Right forelimb (tissue), 1 donor: ENCODE measurements at places on chromosomes 12 and 14.
A peak's percentile ranks its signal among the peaks of the same experiment; 100 is the strongest.

GRCh38 chr14:72892103-72892878 is 1.6 kb downstream of the DPF3 start:
- no peak for DNase-seq

DNA sequence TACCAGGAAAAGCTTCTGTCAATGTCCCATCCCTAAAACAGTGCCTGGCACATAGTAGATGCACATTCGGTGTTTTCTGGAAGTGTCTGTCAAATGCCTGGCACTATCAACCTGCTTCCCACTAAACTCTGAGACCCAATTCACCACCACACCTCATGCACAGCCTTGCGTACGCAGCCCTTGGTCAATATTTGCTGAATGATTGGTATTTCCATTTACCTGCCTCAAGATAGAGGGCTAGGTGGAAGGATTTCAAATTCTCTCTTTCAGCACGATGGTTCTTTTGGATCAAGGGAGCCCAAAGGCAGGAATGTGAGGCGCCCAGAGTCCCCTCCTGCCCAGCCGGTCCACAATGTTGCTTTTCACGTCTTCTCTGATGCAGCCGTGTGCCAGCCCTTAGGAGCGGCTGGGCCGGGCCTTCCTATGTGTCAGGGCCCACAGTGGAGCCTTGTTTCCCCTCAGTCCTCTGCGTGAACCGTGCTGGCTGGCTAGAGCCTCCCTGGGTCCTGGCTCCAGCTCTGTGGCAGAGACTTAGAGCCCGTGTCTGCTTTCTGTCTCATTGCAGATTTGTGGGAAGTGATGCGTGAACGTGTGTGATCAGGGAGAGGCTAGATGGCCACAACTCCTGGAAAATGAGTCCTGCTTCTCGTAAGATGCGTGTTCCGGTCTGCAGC is 99.9 kb upstream of the RFLNA start:
- DNase-seq: no peak

GRCh38 chr12:94374124-94374523 is 85.5 kb downstream of the CEP83 start:
- DNase-seq: no peak

- peak; percentile 72 for DNase-seq
These were observed 4.5 kb upstream of the PNMA1 start for GRCh38 chr14:73718418-73719251.

GRCh38 chr12:11891754-11892386 is 178.9 kb upstream of the BCL2L14 start:
- DNase-seq: no peak

- no peak for DNase-seq
These were observed 8.0 kb downstream of the KLHL33 start for GRCh38 chr14:20428010-20428365.

DNA sequence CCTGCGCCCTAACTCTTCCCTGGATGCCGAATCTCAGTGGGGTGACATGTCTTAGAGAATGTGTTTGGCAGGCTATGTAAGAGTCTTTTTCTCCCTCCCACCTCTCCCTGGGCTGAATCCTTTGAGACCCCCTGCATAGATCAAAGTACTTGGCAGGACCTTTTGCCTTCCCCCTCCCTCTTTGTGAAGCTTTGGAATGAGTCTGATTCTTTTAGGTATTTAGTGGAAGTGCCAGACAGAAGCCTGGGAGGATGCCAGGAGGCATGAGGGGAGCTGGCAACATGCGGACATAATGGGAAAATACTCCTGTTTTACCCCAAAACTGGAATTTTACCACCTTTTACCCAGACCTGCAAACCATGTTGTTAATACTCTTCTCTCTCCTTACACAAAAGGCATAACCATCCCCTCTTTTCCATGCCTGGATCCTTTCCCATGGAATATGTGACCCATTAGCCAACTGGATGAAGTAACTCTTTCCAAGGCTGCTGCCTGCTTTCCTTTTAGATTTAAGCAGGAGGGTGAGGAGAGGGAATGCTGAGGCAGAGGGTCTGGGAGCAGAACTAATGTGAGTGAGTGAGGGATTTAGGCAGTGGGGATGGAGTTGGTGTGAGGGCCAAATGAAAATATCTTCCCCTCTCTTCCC is 41.7 kb downstream of the TTLL5 start:
- peak; percentile 50 for DNase-seq

- no peak for DNase-seq
These were observed 820 bp upstream of the SMAGP start for GRCh38 chr12:51270951-51271518.

DNA sequence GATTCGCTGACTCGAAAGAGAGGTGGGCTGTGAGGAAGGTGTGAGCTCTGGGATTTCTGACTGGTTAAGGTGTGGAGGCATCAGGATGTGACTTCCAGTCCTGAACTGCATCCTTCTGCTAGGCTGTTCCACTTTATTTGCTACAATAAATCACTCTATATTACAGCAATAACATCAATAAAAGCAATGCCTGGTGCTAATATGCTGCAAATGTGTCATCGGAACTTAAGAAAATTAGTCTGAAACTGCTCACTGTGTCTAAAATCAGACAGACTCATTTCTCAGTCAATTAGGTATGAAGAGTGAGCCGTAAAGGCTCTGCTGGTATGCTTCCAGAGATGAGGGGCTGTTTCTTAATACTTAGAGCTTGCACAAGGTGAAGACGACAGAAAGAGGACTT is 126.6 kb downstream of the HELB start:
- DNase-seq: no peak

- peak; percentile 33 for DNase-seq
These were observed 87.4 kb downstream of the PIWIL1 start for GRCh38 chr12:130424858-130425697.

DNA sequence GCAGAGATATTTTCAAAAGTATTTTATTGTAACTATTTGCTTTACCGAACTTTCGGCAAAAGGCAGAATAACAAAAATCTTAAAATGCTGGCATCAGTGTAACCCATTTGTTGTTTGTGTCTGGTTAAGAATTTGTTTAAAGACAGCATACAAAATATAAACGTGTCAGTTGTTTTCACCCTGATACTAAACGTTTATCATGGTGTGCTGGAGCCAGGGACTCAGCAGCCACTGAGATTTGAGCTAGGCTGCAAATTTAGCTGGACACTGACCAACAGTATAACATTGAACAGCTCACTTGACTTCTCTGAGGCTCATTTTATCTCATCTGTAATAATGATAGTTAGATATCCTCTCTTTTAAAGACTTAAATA is 183.7 kb downstream of the TMTC3 start:
- DNase-seq: no peak
